ENCODE measurements at places on chromosomes 5 and 9.

GRCh38 chr9:68949271-68950000, 64.5 kb downstream of the PRKACG start:
- peaks cover 56% of the 10 kb centered on the region for H3K4me1 ChIP-seq
- H3K27ac ChIP-seq, result peak overlapping the region; percentile 56
- peak; percentile 44 for DNase-seq
- no peak overlapping the region for H3K4me3 ChIP-seq
- no peaks in the 10 kb centered on the region for H3K36me3 ChIP-seq

DNA sequence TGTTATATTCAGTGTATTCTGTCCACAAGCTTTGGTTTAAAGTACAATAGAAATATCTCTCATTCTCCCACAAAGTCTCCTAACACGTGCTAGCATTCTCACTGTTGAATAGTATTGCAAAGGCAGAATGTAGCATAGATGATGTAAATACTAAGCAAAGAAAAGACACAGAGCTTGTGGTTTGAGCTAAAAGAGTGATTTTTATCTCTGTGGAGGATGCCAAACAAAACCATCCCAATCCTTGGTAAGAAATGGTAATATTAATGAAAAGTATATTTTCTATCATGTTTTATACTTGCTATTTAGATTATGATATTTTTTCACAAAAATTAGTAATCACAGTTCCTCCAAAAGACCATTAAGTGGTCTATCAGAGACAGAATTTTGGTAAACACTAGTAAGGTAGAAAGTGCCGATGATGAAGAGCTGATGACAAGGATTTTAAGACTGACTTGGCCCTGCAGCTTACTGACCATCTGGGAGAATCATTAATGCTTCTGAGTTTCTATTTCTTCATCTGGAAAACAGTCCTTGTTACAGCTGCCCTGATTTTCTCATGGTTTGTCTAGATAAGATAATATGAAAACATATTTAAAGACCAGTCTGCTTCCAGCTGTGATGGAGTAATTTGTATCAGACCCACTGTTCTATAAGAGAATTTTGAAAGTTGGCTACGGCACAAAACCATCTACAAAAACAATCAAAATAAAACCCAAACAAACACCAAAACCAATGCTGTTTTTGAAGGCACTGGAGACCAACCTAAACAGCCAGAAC, 510.2 kb downstream of the SPATA31D1 start:
- DNase-seq, result no peak
- no peak overlapping the region for H3K27ac ChIP-seq
- H3K27me3 ChIP-seq, result no peaks in the 10 kb centered on the region
- no peak overlapping the region for H3K4me3 ChIP-seq
- no peaks in the 10 kb centered on the region for H3K4me1 ChIP-seq
- no peaks in the 10 kb centered on the region for H3K36me3 ChIP-seq

DNA sequence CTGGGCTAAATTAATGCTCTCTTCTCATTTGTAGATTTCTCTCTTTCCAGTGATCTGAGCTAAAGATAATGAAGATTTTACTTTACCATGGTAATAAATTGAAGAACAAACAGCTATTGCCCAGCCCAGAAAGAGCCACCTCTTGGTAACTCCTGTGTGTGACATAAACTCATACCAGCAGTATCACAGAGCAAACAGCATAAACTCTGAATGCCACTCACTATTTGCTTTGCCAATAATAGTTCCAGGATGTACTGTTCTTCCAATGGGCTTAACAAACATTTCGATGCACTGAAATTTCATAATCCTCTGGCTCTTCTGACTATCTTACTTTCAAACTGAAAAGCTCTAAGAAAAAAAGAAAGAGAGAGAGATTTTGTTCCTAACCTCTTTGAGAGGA, 69.8 kb upstream of the RASEF start:
- no peaks in the 10 kb centered on the region for H3K27me3 ChIP-seq
- H3K4me3 ChIP-seq, result no peak overlapping the region
- H3K27ac ChIP-seq, result no peak overlapping the region

DNA sequence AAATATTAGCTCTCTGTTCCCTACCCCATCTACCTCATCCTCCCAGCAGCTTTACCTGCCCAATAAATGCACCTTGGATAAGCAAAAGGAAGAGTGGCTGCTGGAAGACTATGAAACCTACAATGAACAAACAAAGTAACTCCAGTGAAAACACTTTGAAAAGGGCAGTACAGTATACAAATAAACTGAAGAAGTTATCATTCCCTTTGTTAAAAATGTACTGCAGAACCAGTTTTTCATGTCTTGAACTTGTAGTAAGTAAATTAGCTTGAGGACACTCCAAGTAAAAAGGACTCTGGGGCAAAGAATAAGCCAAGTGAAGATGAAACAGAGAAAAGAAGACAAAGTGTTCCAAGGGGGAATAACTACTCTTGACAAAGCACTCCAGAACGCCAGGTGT, 457.1 kb downstream of the DTWD2 start:
- no peak overlapping the region for H3K27ac ChIP-seq
- DNase-seq, result no peak
- no peaks in the 10 kb centered on the region for H3K27me3 ChIP-seq
- H3K4me1 ChIP-seq, result no peaks in the 10 kb centered on the region
- H3K4me3 ChIP-seq, result no peak overlapping the region
- H3K36me3 ChIP-seq, result no peaks in the 10 kb centered on the region

DNA sequence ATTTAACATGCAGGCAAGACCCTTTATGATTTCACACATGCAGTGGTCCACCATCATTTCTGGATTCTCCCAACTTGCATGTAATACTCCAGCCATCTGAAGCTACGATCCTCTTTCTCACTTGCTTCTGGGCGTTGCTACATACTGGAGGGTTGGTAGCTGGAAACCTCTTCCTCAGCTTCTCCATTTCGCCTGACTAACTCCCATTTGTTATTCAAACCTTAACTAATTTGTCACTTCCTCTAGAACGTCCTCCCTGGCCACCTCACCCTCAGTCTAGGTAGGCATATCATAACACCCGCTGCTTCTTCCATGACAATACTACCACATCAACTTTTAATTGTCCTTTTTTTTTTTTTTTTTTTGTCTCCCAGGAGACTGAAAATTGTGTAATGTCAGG, 72.6 kb upstream of the EQTN start:
- no peak for DNase-seq
- no peak overlapping the region for H3K4me3 ChIP-seq
- peaks cover 40% of the 10 kb centered on the region for H3K4me1 ChIP-seq
- no peak overlapping the region for H3K27ac ChIP-seq
- H3K27me3 ChIP-seq, result peaks cover 7% of the 10 kb centered on the region

DNA sequence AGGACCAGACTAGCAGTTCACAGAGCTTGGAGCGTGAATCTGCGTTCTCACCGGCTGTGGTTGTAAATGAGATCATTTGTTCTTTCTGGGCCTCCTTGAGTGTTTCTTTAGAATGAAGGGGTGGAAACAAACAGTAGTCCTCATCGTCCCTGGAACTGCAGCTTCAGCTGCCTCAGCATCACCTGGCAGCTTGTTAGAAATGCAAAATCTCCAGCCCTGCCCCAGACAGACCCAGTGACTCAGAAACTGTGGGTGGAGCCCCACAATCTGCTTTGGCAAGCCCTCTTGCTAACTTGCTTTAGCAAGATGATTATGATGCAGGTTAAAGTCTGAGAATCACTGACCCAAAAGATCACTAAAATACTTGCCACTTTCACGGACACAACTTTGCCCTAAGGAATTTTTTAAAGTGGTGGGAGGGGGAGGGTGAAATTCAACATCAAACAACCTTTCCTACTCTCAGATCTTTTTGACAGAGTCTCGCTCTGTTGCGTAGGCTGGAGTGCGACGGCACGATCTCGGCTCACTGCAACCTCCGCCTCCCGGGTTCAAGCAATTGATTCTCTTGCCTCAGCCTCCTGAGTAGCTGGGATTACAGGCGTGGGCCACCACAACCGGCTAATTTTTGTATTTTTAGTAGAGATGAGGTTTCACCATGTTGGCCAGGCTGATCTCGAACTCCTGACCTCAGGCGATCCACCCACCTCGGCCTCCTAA, 86.0 kb downstream of the BRINP1 start:
- no peaks in the 10 kb centered on the region for H3K36me3 ChIP-seq
- no peak for DNase-seq
- no peak overlapping the region for H3K4me3 ChIP-seq
- no peak overlapping the region for H3K27ac ChIP-seq
- H3K27me3 ChIP-seq, result peaks cover 9% of the 10 kb centered on the region
- no peaks in the 10 kb centered on the region for H3K4me1 ChIP-seq

DNA sequence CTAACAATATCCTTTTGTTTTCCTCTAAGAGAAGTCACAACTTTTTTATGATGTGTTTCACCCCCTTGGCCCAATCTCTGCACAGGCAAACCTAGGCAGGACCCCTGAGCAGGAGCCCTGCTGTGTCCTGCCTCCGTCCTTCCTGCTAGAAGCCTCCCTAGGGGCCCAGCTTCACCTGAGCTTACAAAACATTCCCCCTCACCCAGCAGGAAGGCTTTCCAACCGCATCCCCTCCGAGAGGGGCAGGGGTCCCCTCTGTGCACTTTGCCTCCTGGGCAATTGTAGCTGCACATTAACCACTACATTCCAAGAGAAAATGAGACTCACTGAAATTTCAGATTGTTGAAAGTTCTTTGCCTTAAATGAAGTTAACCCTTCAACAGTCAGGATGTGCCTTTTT, 176.2 kb downstream of the IRX2 start:
- H3K27ac ChIP-seq, result no peak overlapping the region
- H3K4me3 ChIP-seq, result no peak overlapping the region
- H3K36me3 ChIP-seq, result no peaks in the 10 kb centered on the region
- DNase-seq, result no peak

DNA sequence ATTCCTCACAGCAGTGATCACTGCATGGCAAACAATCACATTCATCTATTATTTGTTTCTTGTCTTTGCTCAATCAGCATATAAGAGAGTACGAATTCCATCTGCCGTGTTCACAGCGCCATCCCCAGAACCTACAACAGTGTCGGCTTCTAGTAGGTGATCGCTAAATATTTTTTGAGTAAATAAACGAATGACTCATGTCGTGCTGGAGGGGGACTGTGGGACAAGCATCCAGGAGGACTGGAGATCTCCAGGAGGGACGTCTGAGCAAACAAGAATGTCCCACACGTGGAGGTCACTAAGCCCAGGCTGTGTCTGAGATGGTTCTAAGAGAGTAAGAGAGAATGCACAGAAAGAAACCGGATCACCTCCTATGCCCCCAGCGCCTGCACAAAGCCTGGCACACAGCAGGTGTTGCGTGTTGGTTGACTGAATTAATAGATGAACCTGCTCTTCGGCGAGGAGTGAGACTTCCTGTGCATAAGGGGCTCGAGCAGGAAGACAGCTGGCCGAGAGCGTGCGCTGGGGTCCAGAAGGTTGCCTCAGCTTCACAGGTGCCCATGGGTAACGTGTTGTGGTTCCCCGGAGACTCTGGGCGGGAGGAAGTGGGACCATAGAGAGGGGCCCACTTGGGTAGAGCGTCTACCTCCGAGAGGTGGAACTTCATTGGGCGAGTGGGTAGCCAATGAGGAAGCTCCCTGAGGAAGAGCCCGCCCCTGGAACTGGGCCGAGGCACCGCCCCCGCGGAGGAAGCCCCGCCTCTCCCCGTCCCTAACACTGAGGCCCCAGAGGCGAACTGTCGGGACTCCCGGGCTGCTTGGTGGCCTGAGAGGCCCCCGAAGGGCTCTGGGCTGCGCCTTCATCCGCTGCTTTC, 193.0 kb downstream of the MELK start:
- no peaks in the 10 kb centered on the region for H3K4me1 ChIP-seq
- H3K27ac ChIP-seq, result peak overlapping the region; percentile 27
- no peaks in the 10 kb centered on the region for H3K36me3 ChIP-seq
- DNase-seq, result peak; percentile 94
- H3K27me3 ChIP-seq, result peaks cover 11% of the 10 kb centered on the region

GRCh38 chr5:31678180-31678579, 39.2 kb downstream of the PDZD2 start:
- no peaks in the 10 kb centered on the region for H3K4me1 ChIP-seq
- no peak overlapping the region for H3K4me3 ChIP-seq
- no peak for DNase-seq

- H3K27ac ChIP-seq, result no peak overlapping the region
- no peaks in the 10 kb centered on the region for H3K4me1 ChIP-seq
- no peak for DNase-seq
- no peak overlapping the region for H3K4me3 ChIP-seq
These were observed 15.7 kb upstream of the CXCL14 start for GRCh38 chr5:135594416-135594960.

GRCh38 chr5:61354199-61354598, 22.1 kb downstream of the ZSWIM6 start:
- no peak overlapping the region for H3K27ac ChIP-seq
- no peak for DNase-seq
- H3K4me3 ChIP-seq, result no peak overlapping the region
- no peaks in the 10 kb centered on the region for H3K27me3 ChIP-seq

- H3K36me3 ChIP-seq, result peaks cover 64% of the 10 kb centered on the region
- peak overlapping the region; percentile 100 for H3K27ac ChIP-seq
- H3K4me3 ChIP-seq, result peak overlapping the region; percentile 96
- DNase-seq, result peak; percentile 56
- H3K27me3 ChIP-seq, result no peaks in the 10 kb centered on the region
These were observed 2.6 kb upstream of the RFX3 start for GRCh38 chr9:3528451-3528850.

GRCh38 chr5:53063791-53064190, 45.8 kb downstream of the MOCS2 start:
- no peak overlapping the region for H3K4me3 ChIP-seq
- H3K36me3 ChIP-seq, result no peaks in the 10 kb centered on the region
- H3K4me1 ChIP-seq, result peaks cover 13% of the 10 kb centered on the region
- H3K27me3 ChIP-seq, result peaks cover 8% of the 10 kb centered on the region
- H3K27ac ChIP-seq, result no peak overlapping the region

DNA sequence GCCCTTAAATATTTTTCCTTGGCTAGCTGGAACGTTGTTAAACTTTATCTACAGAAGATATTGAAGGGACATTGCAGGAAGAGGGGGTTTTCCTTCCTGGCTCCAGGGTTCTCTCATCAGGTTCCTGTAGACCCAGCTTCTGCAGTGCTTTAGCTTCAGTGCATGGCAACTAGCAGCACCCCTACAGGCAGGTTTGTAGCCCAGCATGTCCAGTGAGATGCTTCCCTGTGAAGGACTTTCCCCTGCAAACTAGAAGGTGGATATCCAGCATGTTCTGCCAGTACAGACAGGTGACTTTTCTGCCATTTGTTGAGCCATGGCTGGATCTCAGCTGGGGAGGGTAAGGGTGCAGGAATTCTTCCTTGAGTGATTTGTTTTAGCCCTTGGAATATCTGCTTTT, 10.4 kb downstream of the CCL28 start:
- H3K4me1 ChIP-seq, result peaks cover 16% of the 10 kb centered on the region
- H3K27me3 ChIP-seq, result no peaks in the 10 kb centered on the region
- peaks cover 20% of the 10 kb centered on the region for H3K36me3 ChIP-seq
- no peak overlapping the region for H3K4me3 ChIP-seq
- DNase-seq, result no peak
- no peak overlapping the region for H3K27ac ChIP-seq

- no peak for DNase-seq
- H3K27me3 ChIP-seq, result peaks cover 3% of the 10 kb centered on the region
- no peaks in the 10 kb centered on the region for H3K4me1 ChIP-seq
- no peaks in the 10 kb centered on the region for H3K36me3 ChIP-seq
These were observed 317.9 kb upstream of the IRX1 start for GRCh38 chr5:3277590-3278196.

- peaks cover 8% of the 10 kb centered on the region for H3K36me3 ChIP-seq
- no peak overlapping the region for H3K27ac ChIP-seq
- H3K4me3 ChIP-seq, result no peak overlapping the region
- DNase-seq, result no peak
These were observed 72.2 kb downstream of the COL15A1 start for GRCh38 chr9:99015890-99016289.

GRCh38 chr9:19976226-19976625, 187.4 kb upstream of the SLC24A2 start:
- peak; percentile 54 for DNase-seq
- H3K27me3 ChIP-seq, result no peaks in the 10 kb centered on the region
- H3K27ac ChIP-seq, result peak overlapping the region; percentile 94
- peaks cover 31% of the 10 kb centered on the region for H3K4me1 ChIP-seq
- H3K4me3 ChIP-seq, result no peak overlapping the region

Data from activated T-cell treated with anti-CD3 and anti-CD28 coated beads, Interleukin-2, amount 50 U/mL, for 24 hours (primary cell).